Stimulated activated CD4-positive, alpha-beta T cell treated with anti-CD3 and anti-CD28 coated beads, Interleukin-1b, Interleukin-23, amount 100 ng/mL, for 1 hour (primary cell): ENCODE measurements at places on chromosomes 7 and 10.

DNA sequence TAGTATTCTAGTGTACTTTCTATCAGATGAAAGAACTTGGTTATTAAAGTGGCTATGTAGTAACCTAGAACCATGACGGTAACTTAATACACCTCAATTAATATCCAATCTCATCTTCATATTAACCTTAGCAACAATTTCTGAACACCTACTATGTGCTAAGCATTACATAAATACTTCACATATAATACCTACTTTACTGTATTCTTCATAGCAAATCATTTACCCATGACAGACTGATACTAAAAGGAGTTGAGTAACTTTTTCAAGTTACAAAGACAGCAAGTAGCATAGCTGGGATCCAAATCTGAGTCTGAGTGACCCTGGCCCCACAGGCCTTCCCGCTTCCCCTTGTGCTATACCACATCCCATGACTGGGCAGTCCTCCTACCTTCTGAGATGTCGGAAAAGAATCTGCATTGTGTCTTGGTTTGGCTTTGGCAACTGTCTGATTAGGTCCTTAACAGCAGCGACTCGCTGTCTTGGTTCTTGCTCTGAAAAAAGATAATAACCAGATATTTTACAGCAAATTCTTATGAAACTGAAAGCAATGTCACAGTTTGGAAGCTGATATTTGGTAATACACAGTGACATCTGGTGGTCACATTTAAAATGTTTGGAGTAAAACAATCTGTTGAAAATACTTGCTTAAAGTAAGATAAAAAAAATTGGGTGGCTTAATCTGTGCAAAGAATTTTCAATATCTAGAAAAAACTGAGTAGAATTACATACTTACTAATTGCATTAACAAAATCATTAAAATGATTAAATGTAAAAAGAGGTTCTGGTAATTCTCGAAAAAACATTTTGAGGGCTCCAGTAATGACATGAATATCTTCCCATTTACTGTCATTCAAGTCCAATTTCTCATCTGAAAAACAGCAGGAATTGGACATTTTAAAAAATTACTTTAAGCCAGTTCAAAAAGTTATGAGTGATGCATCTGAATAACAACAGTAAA, 120.1 kb downstream of the ARHGAP12 start:
- no peak for DNase-seq

DNA sequence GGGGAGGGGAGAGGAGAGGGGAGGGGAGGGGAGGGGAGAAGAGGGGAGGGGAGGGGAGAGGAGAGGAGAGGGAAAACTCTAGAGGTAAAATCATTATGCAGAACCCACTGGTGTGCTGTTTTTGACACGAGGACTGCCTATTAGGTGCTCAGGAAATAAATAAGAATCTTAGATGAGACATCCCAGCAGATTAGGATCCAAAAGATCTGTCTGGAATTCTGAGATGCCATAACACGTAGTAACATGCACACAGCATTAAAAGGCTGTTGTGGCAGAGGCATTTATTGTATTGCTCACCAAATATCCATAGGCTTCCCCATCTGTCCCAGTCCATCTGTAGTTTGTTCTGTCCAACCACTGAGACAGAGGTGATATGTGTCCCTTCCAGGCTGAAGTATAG, 40.8 kb upstream of the KMT2E start:
- no peak for DNase-seq

DNA sequence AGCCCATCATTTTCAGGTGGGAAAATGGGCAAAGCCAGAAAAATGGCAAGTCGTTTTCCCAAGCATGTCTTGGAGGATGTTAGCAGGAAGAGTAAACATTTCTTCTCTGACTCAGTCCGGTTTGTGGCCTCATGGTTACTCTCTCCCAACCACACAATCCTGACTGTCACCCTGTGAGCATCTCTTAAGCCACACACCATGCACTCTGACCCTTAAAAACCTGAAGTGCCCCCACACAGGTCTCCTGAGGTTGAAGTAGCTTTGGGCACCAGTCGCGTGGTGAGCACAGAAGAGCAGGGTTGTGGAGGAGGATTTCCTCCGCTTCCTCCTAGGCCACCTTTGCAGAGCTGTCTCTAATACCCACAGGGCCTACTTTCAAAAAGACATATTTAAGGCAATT, 387.3 kb upstream of the NPVF start:
- DNase-seq: no peak

- no peak for DNase-seq
These were observed 35.4 kb downstream of the CPED1 start for GRCh38 chr7:121023683-121024511.

DNA sequence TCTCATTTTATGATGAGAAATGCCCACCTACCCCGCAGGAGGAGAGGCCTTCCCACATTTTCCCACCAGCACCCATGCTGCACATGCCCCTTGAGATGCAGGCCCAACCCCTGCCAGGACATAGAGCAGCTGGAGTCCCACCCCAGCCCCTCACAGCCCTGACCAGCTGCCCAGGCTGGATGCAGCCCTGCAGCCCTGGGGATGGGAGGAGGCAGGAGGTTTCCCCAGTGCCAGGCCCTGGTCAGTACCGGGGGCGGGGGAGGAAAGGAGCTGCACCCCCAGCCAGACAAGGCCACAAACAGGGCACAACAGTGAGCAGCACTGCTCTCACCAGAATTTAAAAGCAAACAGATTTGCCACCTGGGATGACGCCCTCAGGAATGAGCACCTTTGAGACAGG, 196.1 kb downstream of the PTPRN2 start:
- DNase-seq: no peak

DNA sequence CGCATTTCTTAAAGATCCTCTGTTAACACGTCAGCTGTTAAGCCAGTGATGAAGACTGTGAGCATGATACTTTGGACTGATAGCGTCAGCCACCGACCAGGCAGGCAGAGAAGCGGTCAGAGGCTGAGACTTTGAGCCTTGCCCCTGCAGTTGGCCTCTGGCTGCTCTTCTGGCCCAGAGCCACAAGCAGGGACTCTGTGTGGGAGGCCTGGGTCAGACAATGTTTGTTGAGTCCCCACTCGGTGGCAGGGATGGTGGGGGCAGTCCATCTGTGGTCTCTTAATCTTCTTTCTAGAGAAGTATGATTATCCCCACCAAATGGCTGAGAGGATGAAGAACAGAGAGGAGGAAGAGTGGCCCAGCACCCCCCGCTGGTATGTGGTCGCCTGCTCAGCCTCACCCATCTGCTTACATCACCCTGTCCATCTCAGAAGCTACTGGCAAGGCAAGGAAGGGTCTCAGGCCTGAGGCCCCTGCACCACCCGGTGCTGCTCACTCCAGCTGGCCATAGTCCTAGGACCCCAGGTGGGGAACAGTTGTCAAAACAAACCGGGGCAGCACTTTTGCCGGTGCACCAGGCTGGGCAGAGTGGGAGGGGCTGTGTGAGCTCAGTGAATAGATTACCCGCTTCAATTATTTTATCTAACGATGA, 202.9 kb downstream of the GRID1 start:
- DNase-seq: no peak

- DNase-seq: no peak
These were observed 198.4 kb downstream of the SNX10 start for GRCh38 chr7:26489906-26490639.
